ENCODE measurements at places on chromosomes 7 and 10.

DNA sequence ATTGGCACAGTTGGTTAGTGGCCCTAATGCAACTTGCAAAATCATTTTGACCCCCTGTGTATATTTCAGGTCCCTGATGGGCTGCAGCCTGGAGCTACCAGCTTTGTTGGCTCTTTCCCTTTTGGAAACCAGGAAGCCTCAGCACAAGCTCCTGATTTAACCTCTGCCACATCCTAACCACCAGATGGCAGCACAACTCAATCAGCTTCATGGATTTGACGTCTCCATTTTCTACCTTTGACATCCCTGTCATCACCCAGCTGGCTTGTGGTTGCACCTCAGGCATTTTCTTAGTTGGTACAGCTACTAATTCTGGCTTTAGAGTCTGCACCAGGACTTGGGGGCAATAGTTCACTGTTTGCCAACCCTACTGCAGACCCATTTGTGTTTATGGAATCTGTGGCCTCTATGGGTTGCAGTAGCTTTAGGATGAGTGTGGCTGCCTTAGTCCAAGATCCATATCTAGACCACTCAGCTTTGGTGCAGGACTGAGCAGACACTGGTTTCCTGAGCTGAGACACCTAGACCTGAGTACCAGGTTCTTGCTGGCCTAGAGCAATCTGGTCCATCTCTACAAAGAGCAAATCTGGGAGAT, 456.2 kb downstream of the REEP3 start:
- peak; percentile 30 for DNase-seq
- no peak overlapping the region for H3K27ac ChIP-seq
- no peaks in the 10 kb centered on the region for H3K36me3 ChIP-seq
- H3K4me3 ChIP-seq, result no peak overlapping the region
- H3K4me1 ChIP-seq, result no peaks in the 10 kb centered on the region

DNA sequence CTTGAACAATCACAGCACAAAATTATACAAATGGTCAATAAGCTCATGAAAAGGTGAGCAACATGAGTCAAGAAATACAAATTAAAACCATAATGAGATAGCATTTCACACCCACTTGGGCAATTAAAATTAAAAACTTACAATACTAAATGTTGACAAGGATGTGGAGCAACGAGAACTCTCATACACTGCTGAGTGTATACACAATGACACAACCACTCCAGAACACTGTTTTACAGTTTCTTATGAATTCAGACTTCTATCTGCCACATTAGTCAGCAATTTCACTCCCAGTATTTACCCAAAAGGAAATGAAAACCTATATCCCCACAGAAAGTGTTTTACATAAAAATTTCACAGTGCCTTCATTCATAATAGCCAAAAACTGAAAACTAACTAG, 31.1 kb downstream of the GDI2 start:
- H3K4me1 ChIP-seq, result no peaks in the 10 kb centered on the region
- no peak overlapping the region for H3K27ac ChIP-seq
- H3K4me3 ChIP-seq, result no peak overlapping the region
- H3K27me3 ChIP-seq, result no peaks in the 10 kb centered on the region
- peaks cover 63% of the 10 kb centered on the region for H3K36me3 ChIP-seq

DNA sequence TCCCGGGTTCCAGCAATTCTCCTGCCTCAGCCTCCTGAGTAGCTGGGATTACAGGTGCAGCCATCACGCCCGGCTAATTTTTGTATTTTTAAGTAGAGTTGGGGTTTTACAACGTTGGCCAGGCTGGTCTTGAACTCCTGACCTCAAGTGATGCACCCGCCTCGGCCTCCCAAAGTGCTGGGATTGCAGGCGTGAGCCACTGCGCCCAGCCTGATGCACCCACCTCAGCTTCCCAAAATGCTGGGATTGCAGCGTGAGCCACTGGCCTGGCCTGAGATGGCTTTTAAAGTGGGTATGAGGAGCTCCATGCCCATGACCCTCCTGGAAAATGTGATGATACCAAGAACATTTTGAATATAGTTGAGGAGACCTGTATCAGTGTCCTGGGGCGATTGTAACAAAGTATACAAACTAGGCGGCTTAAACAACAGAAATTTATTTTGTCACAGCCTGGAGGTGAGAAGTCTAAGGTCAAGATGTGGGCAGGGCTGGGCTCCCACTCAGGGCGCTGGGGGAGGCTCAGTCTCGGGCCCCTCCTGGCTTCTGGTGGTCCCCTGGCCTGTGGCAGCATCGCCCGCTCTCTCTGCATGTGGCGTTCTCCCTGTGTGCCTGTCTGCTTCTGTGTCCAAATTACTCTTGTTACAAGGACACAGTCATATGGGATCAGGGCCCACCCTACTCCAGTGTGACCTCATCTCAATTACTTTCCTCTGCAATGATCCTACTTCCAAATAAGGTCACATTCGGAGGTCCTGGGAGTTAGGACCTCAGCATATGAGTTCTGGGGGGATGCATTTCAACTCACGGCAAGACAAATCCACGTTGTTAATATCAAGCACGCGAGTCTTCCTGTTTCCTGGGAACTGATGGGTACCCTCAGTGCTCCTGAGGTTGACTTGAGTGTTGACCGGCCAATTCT, 108.8 kb downstream of the ACTR3B start:
- H3K4me3 ChIP-seq, result no peak overlapping the region
- no peak for DNase-seq
- H3K27me3 ChIP-seq, result no peaks in the 10 kb centered on the region
- peaks cover 7% of the 10 kb centered on the region for H3K4me1 ChIP-seq
- H3K27ac ChIP-seq, result no peak overlapping the region

DNA sequence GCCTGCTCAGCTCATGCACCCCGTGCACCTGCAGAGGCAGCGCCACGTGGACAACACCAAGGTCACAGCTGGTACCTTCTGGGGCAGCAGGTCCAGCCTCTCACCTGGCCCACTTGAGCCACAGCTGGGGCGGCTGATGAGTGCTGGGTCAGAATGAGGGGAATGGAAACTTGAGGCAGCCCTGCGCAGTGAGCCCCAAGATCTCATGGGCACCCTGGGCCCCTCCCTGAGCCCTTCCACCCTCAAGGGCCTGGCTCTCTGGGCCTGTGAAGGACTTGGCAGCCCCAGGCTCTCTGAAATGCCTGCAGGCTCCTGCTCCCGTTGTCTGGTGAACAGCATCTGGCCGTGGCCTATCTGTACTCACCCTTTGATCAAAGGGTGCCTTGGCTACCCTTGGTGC, 112.7 kb downstream of the TCERG1L start:
- H3K4me1 ChIP-seq, result no peaks in the 10 kb centered on the region
- H3K27me3 ChIP-seq, result no peaks in the 10 kb centered on the region
- H3K36me3 ChIP-seq, result no peaks in the 10 kb centered on the region
- no peak overlapping the region for H3K27ac ChIP-seq

- H3K27ac ChIP-seq, result no peak overlapping the region
- no peaks in the 10 kb centered on the region for H3K36me3 ChIP-seq
- no peak overlapping the region for H3K4me3 ChIP-seq
- no peak for DNase-seq
- H3K27me3 ChIP-seq, result no peaks in the 10 kb centered on the region
Measured at GRCh38 chr7:25835197-25835596, 316.8 kb upstream of the NFE2L3 start.

GRCh38 chr10:109914966-109915365, 8.3 kb downstream of the XPNPEP1 start:
- no peak for DNase-seq
- H3K4me1 ChIP-seq, result peaks cover 25% of the 10 kb centered on the region

DNA sequence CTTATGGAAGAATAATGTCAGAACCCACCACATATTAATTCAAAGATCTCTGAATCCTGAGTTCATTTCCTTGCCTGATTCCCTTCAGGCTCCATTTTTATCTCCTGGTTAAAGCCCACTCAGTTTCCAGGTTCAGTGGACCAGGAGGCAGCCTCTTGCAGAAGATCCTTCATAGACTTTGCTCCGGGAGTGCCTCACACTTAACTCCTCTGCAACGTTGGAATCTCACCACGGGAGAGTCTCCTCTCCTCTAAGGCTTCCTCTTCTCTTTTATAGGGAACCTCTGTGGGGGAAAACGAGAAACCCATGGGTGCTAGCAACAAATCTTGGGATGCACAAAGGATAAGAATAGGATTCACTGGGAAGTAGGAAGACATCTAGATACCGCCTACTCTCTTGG, 1.7 kb upstream of the BLOC1S2 start:
- peaks cover 4% of the 10 kb centered on the region for H3K27me3 ChIP-seq
- no peak overlapping the region for H3K27ac ChIP-seq
- 0 out of 2 replicates have a peak, but pooled peaks cover 6% of the 10 kb centered on the region for H3K4me1 ChIP-seq
- H3K36me3 ChIP-seq, result peaks cover 6% of the 10 kb centered on the region
- H3K4me3 ChIP-seq, result no peak overlapping the region

DNA sequence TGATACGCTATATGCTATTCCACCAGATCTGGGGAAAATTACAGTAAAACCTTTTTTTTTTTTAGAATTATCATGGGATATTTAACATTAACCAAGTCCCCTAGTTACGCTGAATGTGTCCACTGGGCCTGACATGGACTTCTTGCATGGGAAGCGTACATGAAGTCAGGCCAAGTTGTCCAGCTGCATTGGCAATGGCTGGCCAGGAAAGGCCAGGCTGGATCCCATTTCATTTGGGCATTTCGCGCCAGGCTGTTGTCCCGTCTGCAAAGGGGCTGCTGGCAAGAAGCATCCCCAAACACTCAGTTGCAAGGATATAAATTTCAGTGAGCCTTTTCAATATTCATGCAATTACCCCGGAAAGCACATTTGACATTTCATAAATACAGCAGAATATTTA, 933.3 kb downstream of the GRID1 start:
- H3K4me3 ChIP-seq, result no peak overlapping the region
- no peaks in the 10 kb centered on the region for H3K36me3 ChIP-seq
- H3K27ac ChIP-seq, result no peak overlapping the region
- no peak for DNase-seq
- no peaks in the 10 kb centered on the region for H3K4me1 ChIP-seq

- H3K27me3 ChIP-seq, result no peaks in the 10 kb centered on the region
- no peak overlapping the region for H3K27ac ChIP-seq
- H3K36me3 ChIP-seq, result no peaks in the 10 kb centered on the region
Measured at GRCh38 chr10:112875476-112876267, 74.4 kb upstream of the TCF7L2 start.

GRCh38 chr10:119420950-119421875, 121.3 kb downstream of the RGS10 start:
- 0 out of 2 replicates have a peak overlapping the region, but pooled peaks have one; percentile 2 for H3K4me3 ChIP-seq
- DNase-seq, result peak; percentile 66
- H3K27ac ChIP-seq, result peak overlapping the region; percentile 86
- no peaks in the 10 kb centered on the region for H3K27me3 ChIP-seq
- H3K36me3 ChIP-seq, result no peaks in the 10 kb centered on the region

DNA sequence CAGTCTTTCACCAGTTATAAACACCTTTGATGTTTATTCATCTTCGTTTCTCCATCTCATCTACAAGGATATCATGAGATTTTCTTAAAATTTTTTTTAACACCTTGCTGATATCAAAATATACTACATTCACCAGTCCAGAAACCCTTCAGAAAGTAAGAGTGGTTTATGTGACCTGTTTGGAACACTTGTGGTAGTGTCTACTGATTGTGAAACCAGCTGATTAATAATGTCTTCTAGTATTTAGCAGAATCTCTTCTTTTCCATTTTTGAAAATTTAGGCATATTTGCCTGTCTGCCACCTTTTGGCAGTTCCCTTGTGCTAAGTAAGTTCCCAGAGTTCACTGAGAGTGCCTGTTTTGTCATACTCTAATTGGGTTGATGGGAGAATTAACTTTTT, 18.5 kb downstream of the DLD start:
- no peak for DNase-seq
- H3K27me3 ChIP-seq, result no peaks in the 10 kb centered on the region
- H3K36me3 ChIP-seq, result peaks cover 91% of the 10 kb centered on the region
- H3K27ac ChIP-seq, result no peak overlapping the region

GRCh38 chr7:102255501-102255900, 31.2 kb upstream of the SH2B2 start:
- no peak for DNase-seq
- no peak overlapping the region for H3K27ac ChIP-seq
- no peak overlapping the region for H3K4me3 ChIP-seq
- no peaks in the 10 kb centered on the region for H3K27me3 ChIP-seq

DNA sequence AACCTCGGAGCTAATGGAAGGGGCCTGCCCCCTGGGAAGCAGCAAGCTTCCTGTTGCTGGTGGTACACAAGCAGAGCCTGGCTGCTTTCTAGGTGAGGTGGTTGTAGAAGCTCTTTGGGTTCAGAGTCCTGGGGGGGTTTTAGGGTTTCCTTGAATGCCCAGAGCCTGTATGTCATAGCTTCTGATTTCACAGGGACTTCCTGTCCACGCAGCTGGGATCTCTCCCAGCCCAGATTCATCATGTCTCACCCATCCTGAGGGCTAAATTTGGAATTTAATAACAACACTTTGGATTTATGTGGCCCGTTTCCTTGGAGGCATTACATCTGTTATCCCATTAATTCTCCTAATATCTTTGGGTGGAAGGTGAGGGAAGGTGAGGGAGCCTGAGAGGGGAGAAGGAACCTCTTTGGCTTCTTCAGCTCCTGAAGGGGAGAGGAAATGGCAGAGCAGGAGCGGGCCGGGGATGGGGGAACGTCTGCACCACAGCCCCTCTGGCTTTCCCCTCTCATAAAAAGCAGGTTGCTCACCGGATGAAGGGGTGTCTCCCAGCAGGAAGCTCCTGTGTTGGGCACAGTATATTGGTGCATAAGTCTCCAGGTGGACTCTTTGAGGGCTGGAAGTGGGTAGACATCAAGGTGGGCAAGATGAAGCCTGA, 19.7 kb downstream of the RPS24 start:
- H3K4me3 ChIP-seq, result no peak overlapping the region
- DNase-seq, result peak; percentile 30
- no peak overlapping the region for H3K27ac ChIP-seq
- H3K36me3 ChIP-seq, result no peaks in the 10 kb centered on the region

DNA sequence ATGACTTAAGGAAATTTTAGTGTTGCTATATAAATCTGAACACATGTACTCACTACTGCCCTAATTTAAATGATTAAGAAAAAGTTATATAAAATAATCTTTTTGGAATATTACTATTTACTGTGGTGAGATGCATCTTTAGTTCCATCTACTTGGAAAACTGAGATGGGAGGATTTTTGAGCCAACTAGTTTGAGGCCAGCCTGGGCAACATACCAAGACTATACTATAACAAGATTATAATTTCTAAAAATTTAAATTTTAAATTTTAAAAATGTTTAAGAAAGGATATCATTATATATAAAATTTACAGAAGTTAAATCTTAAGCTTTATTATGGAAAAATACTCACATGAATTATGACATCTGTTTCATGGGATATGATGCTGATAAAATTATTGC, 530.8 kb upstream of the IGFBP3 start:
- no peak for DNase-seq
- no peaks in the 10 kb centered on the region for H3K36me3 ChIP-seq
- no peak overlapping the region for H3K4me3 ChIP-seq
- no peaks in the 10 kb centered on the region for H3K27me3 ChIP-seq
- peaks cover under 1% of the 10 kb centered on the region for H3K4me1 ChIP-seq
- H3K27ac ChIP-seq, result no peak overlapping the region

- no peak overlapping the region for H3K27ac ChIP-seq
- H3K36me3 ChIP-seq, result no peaks in the 10 kb centered on the region
- no peak overlapping the region for H3K4me3 ChIP-seq
- H3K27me3 ChIP-seq, result peaks cover 6% of the 10 kb centered on the region
Measured at GRCh38 chr7:39540320-39540719, 25.9 kb upstream of the YAE1 start.

All from SJCRH30 (cell line).